ENCODE measurements at places on chromosomes 6 and 20.

DNA sequence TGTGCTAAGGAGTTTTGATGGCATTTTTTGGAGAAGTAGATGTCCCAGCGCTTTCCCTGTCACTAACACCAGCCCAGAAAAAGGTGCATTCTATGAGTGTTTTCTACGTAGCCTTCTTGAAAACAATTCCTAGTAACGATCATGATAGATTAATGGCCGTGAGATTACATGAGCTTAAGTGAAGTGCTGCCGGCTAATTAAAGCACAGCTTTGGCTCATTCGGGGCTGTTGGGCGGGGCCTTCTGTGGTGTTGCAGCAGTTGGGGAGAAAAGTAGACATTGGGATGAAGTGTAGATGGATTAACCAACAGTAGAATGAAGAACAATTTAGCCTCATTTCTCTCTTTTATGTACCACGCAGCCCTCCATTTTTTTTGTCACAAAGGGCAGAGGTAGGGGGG, 20.8 kb upstream of the TRAF3IP2 start:
- DNase-seq: peak; percentile 35

- no peak for DNase-seq
These were observed 7.7 kb downstream of the PROCR start for GRCh38 chr20:35179292-35180212.

DNA sequence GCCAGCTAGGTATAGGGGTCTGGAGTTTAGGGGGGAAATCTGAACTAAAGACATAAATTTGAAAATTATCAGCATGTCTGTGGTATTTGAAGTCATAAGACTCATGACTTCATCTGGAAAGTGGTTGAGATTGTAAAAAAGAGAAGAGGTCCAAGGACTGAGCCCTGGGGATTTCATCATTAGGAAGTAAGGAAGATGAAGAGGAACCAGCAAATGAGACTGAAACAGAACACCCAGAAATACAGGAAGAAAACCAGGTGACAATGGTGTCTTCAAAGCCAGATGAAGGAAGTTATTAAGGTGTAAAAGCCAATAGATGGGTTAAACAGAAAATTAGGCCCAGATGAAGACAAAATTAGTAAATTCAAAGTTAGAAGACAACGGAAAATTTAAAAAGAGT, 49.1 kb upstream of the UBR2 start:
- no peak for DNase-seq

- DNase-seq: no peak
These were observed 116.1 kb downstream of the CEBPB start for GRCh38 chr20:50306478-50307423.

GRCh38 chr6:71529769-71530168, 241.2 kb downstream of the OGFRL1 start:
- no peak for DNase-seq

DNA sequence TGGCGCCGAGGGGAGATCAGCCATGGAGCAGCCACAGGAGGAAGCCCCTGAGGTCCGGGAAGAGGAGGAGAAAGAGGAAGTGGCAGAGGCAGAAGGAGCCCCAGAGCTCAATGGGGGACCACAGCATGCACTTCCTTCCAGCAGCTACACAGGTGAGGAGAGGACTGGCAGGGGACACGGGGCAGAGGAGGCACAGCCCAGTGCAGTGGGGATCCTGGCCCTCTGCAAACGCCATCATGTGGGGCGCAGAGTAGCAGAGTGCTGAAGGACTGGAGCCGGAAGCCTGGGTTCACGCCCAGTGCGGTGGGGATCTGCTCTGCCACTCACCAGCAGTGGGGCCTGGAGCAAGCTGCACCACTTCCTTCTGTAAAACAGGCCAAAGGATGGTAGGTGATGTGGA, 41.1 kb upstream of the FANCE start:
- no peak for DNase-seq

DNA sequence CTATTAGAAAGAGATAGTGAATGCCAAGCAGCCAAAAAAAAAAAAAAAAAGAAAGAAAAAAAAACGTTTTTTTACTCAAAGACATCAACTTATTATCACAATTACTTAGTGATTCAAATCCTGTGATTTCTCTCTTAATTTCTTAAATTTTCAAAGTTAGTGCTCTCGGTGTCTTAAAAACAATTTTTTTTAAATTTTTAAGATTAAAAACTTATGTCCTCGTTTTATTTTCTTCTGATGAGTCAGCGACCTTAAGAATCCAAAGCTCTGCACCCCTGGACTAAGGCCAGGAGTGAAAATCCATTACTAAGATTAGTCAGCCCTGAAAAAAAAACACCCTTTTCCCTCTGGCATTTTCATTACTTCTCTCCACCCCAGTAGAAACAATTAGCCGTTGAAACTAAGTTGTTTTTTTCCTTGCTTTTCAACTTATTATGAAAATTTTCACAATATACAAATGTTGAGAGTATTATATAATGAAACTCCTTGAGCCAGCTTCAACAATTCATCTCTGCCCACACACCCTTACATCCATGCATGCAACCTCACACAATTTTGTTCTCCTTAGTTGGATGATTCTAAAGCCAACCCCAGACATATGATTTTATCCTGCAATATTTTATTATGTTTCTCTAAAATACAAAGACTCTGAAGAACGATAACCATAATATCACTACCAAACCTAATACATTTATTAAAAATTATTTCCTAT, 85.6 kb upstream of the CARMIL1 start:
- DNase-seq: no peak

DNA sequence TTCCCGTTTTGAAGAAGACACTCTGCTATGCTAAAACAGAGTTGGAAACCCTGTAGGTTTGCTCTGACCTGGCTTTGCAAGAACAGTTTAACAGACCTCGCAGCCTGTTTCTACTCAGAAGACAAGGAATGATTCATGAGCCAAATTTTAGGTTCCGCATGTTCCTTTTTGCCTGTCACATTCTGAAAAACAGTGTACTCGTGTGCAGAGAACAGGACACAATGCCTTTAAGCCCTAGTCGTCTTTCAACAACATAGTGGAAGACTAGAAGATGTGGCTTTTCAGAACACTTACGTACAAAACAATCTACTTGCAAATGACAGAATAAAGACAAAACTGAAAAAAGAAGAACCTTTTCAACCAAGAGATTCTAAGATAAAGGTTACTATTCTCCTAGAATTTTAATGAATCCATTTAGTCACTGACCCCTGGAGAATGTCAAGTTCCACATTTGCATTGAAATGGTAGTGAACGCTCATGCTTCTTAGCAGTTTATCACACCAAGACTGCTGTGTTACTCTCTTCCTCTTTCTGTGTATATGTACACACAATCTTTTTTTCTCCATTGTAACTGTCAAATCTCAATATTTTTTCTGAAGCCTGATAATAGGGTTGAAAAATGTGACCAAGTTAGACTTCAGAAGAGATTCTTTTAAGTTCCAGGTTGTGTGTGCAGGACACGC, 220.7 kb upstream of the NRSN1 start:
- no peak for DNase-seq

DNA sequence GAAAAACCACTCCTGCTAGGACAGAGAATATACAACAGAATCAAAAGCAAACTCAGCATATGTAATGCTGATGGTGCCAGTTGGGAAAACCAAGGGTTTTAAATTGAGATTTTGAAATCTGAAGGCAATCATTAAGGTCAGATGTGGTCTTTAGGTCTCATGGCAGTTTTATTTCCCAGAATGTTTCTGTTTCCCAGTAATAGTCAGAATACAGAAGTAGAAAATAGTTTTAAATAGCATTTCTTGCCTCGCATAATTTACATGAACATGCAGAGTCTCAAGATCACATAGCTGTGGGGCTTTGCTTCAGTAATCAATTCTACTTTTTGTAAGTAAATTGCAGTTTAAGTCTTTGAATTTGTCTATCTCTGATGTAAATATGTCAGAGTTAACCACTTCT, 58.1 kb downstream of the RNF144B start:
- DNase-seq: no peak

DNA sequence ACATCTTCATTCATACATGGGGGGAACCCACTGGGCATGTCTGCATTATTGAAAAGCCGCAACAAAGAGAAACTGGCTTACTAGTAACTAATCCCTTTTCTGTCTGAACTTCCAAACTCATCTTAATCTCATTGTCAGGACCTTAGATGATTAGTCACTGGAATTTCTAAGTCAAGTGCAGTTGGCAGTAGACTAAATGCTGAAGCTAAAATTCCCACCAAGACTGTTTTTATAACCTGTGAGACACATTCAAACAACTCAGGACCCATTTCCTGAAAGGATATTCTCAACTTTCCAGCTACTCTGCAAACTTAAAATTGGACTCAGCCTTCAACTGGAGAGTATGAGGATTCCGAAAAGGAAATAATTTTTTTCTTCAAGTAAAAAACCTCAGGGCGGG, 94.8 kb upstream of the SCAF8 start:
- no peak for DNase-seq

- DNase-seq: peak; percentile 42
These were observed 21.6 kb downstream of the DLL1 start for GRCh38 chr6:170269151-170269845.

- no peak for DNase-seq
These were observed 42.2 kb upstream of the TGM6 start for GRCh38 chr20:2338411-2339066.

DNA sequence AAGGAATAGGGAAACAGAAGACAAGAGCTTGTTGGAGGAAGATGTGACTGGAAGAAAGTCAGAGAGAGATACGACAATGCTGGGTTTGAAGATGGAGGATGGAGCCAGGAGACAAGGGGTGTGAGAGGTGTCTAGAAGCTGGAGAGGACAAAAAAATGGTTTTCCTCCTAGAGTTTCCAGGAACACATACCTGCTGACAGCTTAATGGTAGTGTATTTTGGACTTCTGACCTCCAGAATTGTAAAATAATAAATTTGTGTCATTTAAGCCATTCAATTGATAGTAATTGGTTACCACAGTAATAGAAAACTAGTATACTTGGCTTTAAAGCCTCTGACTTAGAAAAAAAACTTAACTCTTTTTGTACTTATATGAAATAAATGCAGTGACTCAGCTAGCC, 3.6 kb downstream of the AIG1 start:
- no peak for DNase-seq

- peak; percentile 61 for DNase-seq
These were observed 438.9 kb upstream of the EPHA7 start for GRCh38 chr6:93858213-93858612.

DNA sequence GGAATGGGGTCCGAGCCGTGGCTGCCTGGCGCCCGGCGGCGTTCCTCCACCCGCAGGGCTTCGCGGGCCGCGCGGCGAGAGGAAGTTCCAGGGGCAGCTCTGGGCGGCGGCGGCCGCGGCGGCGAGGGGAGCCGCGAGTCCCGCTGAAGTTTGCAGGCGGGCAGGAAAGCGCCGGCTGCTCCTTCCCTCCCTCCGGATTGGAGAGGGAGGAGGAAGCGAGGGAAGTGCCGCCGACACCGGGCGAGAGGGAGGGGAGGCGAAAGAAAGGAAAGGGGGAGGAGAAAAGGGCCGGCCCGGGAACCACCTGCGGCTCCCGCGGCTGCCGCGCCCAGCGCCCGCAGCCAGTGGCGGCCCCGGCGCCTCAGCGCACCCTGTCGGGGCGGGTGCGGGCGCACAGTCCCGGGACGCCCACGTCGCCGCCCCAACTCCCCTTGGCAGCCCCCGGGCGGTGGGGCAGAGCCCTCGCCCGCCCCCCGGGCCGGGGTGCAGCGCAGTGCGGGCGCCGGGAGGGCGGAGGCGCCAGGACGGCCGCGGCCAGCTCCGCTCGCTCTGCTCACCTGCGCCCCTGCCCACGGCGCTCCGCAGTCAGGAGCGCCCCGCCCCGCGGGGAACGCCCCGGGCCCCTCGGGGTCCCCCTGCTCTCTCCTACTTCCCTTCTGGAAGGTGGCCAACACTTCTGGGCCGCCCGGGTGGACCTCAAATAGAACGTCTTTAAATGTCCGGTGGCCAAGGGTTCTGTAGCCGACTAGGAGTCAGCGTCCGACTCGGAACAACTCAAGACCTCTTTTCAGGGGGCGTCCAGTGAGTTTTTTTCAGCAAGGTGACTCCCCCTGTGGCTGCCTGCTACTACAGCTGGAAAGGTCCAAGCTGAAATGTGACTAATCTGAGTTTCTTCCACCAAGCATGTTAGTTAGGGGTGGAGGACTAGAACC, 80.3 kb upstream of the CCDC28A start:
- peak; percentile 88 for DNase-seq

GRCh38 chr20:16166737-16167136, 406.5 kb downstream of the KIF16B start:
- no peak for DNase-seq

- peak; percentile 69 for DNase-seq
These were observed 35.0 kb upstream of the DSN1 start for GRCh38 chr20:36808317-36809257.

DNA sequence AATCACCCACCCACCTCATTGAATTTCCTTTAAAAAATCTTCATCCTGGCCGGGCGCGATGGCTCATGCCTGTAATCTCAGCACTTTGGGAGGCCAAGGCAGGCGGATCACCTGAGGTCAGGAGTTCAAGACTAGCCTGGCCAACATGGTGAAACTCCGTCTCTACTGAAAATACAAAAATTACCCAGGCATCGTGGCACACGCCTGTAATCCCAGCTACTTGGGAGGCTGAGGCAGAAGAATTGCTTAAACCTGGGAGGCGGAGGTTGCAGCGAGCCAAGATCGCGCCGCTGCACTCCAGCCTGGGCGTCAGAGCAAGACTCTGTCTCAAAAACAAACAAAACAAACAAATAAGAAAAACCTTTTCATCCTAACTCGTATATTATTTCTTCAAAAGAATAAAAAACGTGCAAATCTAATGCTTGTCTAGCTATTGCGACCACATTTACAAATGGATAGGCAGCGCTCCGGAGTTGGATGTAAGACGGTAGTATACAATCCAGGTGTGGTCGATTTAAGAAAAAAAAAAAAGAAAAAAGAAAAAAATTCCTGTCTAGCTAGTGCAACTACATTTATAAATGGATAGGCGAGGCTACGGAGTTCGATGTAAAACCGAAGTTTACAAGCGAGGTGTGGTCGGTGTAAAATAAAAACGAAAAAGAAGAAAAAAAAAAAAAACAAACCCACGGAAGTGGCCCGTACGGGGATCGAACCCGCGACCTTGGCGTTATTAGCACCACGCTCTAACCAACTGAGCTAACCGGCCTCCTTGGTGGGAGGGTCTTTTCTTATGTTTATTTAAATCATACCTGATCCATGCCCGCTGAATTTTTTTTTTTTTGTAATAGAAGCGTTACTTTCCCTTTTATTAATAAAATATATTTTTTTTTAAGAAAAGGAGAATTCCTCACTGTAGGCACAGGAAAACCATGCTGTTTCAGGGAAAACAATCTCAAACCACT, 70.7 kb upstream of the PRSS16 start:
- peak; percentile 66 for DNase-seq

GRCh38 chr6:313087-313486, 20.8 kb downstream of the DUSP22 start:
- no peak for DNase-seq

GRCh38 chr20:63309261-63310071, 16.5 kb downstream of the COL20A1 start:
- DNase-seq: peak; percentile 84
